ENCODE measurements at places on chromosomes 5 and 9.

- no peak for DNase-seq
Observed at GRCh38 chr5:6692906-6693305, 20.3 kb upstream of the TENT4A start.

- DNase-seq: no peak
Observed at GRCh38 chr5:91119217-91119616, 263.9 kb downstream of the ARRDC3 start.

DNA sequence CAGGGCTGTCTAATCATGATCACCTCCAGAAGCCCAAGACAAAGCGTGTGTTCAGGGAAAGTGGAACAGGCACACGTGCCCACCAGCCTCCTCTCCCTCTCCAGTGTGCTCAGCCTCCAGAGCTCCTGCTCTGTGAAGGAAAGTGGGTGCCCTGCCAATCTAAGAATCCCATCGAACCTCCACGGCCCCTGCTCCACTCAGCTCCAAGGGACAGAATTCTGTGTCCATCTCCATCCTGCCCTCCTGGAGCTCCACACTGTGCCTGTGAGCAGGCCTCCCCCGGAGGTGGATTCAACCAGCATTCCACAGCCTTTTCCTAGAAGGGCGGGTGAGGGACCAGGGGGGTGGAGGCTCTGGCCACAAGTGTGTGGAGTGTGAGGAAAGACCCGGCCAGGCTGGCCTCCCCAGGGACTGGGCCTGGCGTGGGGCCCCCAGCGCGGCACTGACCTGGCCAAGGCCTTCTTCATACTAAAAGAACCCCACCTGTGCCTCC lies 6.0 kb downstream of the EEIG1 start:
- DNase-seq: no peak

- no peak for DNase-seq
Observed at GRCh38 chr9:130658893-130659698, 5.3 kb upstream of the PRDM12 start.

- no peak for DNase-seq
Observed at GRCh38 chr5:140220032-140220697, 45.2 kb downstream of the CYSTM1 start.

DNA sequence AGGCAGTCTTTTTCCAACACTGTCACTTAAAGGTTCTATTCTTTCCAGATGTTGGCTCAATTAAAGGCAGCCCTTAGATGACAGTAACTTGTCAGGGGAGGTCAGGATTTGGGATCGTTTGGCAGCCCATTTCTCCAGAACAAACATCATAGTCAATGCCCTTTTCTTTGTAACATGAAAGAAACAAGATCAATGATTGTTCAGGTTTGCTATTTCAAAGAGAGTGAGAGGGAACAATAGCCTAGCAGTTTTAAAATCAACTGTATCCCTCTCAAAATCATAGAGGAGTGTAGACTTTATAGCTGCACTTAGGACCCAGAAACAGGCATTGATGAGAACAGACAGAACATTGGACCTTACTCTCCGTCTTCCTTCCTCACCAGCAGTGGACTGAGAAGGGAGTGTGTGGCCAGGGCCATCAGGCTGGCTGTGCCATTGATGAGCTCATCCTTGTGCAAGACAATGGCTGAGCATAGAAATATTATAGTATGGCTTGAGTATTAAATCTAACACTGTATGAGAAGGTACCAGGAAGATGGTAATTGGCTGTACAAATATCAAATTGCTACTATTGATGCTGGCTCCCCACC lies 130.0 kb downstream of the PIP5K1B start:
- DNase-seq: no peak

DNA sequence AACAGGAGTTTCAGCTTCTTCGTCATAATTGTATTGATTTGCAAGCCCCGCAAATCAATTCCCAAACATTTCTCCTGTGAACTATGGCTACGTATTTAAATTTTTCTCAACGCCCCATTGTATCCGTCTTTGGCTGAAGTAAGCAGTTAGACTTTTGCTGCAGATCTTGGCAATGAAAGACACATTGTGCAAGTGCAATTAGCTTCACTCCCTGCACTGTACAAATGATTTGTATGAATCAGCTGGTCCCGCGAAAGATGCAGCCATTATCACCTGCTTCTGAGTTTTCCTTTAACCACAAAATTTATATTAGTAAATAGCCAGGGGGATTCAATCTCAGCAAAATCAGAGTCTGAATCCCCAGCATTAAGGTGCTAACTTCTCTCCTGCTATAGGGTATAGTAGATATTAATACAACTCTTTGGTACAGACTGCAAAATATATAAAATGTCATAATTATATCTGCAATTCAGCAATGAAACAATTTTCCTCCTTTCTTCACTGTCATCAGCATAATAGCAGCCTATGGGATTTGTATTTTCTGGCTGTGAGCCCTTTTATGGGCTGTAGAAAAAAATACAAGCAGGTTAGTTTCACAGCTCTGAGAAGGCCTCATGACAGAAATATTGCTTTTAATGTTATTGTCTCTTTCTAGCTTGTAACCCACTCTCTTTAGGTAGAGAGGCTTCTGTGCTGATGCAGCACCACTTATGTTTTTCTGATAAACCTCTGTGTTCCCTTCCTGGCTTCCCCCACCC lies 68.4 kb upstream of the SMARCA2 start:
- no peak for DNase-seq

DNA sequence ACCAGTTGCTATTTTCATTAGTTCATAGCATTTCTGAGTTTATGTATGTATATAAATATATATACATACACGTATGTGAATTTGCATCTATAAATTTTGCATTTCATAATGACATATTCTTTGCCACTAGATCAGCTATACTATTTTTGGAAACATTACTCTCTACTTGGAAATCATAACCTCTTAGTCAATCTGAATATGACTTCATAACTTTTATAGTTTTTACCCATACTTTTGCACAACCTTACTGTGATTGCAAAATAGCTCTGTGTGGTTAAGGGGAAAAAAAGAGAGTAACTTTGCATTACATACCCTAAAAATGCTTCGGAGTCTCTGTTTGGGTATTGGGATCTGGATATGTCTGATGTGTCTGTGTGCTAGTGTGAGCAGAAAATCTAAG lies 44.9 kb upstream of the ADAMTSL1 start:
- no peak for DNase-seq

DNA sequence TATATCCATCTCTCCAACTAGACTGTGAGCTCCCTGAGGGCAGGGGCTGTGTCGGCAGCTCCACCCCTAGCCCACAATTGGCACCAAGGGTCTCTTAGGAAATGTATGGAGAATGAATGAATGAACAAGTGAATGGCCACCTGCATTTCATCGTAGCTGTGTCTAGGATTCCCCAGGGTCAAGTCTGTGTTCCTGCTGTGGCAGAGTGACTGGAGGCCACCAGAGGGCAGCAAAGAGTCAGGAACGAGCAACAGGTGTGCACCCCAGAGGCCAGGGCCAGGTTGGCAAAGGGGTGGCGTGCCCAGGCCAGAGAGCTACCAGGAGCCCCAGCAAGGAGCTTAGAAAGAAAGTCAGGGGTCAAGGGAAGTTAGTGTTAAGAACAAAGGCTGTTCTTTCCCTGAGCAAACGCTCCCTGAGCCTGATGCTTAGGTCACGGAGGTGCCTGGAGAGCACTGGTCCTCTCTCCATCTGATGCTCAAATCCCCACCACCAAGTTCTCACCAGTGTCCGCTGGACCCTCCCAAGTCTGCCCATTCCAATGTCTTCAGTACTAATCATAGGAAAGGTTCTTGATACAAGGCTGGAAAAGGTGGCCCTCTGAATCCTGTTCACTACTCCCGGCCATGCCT lies 160.7 kb downstream of the PAX5 start:
- peak; percentile 43 for DNase-seq

All from HCT116 (cell line).